CD4-positive, alpha-beta T cell treated with Interleukin-12 subunit alpha and Interleukin-12 subunit beta, for 1 hour (primary cell): ENCODE measurements at places on chromosomes 16 and 17.
A peak's percentile ranks its signal among the peaks of the same experiment; 100 is the strongest.

DNA sequence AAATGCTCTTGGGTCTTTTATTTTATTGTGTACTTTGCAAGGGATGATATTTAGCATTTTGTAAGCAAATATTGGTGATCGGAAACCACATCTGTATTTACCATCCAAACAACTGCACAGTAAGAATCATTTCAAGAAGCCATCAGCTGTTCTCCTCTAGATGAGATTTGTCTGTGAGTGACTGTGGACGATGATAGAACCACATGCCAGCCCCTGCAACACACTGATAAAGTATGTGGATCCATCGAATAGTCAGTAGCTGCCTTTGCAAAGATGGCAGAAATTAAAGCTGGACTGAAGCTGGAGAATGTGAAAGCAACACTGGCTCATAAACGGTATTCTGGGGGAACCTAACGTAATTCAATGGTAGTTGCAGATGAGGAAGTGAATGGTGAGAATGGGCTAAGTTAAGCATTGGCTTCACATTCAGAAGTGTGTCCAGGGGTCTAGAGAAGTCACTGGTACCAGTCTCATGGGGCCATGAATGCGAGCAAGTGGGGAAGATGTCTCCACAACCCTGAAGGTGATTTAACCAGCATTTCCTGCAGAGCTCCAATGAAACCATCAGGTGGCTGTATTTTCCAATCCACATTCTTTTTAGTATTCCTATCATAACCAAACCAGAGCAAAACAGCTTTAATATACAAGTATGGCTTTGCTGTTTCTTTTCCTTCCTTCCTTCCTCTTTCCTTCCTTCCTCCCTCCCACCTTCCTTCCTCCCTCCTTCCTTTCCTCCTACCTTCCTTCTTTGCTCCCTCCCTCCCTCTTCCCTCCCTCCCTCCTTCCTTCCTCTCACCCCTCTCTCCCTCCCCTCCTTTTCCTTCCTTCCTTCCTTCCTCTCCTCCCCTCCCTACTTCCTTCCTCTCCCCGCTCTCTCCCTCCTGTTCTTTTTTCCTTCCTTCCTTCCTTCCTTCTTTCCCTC lies 169.4 kb downstream of the ABCA8 start:
- DNase-seq, result no peak

DNA sequence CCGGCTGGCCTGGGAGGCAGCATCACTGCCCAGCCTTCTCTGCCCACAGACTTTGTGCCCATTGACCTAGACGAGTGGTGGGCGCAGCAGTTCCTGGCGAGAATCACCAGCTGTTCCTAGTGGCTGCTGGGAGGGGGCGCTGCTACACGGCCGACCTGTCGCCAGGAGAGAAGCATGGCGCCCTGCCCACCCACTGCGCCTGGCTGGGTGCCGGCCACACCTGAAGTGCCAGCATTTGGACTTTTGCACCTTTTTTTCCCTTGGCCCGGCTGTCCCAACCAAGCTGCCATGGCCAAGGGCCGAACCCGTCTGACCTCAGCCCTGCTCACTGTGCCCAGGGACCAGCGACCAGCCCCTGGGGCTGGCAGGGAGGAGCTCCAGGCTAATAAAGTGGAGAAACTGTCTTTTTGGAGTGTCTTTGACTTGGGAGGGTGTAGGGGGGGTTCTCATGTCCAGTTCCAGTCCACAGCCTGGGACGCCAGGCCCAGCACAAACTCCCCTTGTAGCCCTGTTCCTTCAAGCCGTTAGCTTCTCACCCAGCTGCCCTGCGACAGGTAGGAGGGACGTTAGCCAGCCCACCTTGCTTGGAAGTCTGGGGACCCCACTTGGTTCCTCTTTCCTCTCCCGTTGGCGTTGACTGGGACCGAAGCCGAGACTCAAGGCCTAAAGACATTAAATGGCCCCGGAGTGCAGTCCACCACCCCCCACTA lies 939 bp upstream of the WDR90 start:
- DNase-seq, result peak; percentile 45

GRCh38 chr16:76639685-76640289 lies 362.6 kb downstream of the CNTNAP4 start:
- DNase-seq, result no peak

- DNase-seq, result no peak
Observed at GRCh38 chr16:79307214-79307613, 293.3 kb downstream of the MAF start.

DNA sequence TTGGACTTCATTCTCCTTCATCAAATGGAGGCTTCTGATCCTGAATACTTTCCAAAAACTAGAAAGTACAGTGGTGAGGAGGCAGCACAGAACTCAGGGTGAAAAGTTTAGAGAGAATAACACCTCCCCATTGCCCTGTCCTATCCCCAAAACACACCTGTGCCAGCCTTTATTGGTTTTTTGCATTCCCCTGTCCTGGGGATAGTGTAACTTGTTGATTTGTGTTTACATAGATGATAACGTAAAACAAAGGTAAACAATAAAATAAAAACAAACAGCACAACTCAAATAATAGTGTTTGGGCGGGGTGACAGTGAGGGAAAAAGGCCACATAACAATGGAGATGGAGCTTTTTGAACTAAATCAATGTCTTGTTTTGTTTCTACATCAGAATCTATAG lies 1917.7 kb downstream of the TP53TG3F start:
- no peak for DNase-seq

GRCh38 chr17:29620271-29620670 lies 2.4 kb downstream of the CORO6 start:
- DNase-seq, result no peak

GRCh38 chr16:81366316-81366932 lies 51.7 kb downstream of the GAN start:
- peak; percentile 60 for DNase-seq

GRCh38 chr16:79480056-79480455 lies 120.5 kb downstream of the MAF start:
- no peak for DNase-seq

- peak; percentile 60 for DNase-seq
Observed at GRCh38 chr17:72618001-72618509, 474.4 kb downstream of the SLC39A11 start.

DNA sequence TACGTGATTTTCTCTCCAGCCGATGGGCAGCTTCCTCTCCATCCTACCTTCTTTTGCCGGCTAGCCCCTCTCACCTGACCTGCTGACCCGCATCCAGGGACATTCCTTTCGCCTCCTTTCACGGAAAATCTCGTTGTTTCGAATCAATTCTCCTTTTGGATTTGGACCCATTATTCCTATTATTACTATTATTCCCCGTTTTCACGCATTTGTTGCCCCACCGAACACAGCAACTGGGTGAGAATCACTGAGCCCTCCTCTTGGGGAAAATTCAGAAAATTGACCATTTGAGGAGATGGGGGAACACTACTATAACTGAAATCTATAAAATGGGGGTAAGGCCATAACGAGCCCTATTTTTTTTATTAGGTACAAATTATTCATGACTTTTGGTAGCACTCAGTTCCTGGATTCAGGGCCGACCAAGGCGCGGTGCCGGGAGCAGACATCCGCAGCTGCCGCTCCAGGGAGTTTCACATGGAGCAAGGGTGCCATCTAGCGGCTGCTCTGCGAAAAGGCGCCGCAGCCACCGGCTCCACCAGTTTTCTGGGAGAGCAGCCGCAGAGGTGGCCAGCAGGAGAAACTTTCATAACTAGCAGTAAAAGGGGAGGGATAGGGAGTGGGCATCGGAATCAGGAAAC lies 3.3 kb upstream of the HOXB8 start:
- DNase-seq, result peak; percentile 86

- DNase-seq, result no peak
Observed at GRCh38 chr16:84575914-84576313, 42.0 kb downstream of the COTL1 start.

DNA sequence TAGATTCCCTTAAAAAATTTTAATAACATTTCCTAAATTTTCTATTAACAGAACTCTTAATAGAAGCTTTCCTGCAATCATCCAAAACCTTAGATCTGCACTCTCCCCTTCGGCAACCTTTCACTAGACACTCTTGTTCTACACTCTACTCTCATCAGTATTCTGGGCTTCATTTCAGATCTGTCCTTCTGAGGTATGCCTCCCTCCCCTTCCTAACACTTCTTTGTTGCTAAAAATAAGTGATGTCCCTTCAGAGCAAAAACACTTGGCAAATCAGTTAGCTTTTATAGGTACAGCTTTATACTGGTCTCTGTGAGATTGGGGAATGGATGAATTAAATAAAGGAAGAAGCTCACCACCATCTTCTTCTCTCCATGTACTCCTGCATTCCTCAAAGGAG lies 28.2 kb upstream of the GNAO1 start:
- no peak for DNase-seq

DNA sequence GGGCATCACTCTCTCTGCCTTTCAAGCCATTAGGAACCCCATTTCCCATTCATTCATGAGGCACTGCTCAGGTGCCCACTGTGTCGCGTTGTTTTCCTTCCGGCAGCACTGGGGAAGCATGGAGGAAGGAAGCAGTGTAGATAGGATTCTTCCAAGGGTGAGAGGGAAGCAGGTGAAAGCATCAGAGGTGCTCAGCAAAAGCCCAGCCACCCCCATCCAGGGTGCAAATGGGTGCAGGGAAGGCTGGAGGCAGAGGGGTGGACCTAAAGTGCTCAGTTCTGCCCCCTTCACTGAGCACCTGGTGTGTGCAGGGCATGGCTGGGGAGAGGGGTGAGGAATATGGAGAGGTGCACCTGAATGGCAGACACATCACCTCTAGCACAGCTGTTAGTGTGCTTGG lies 3.4 kb upstream of the NXPH3 start:
- no peak for DNase-seq

DNA sequence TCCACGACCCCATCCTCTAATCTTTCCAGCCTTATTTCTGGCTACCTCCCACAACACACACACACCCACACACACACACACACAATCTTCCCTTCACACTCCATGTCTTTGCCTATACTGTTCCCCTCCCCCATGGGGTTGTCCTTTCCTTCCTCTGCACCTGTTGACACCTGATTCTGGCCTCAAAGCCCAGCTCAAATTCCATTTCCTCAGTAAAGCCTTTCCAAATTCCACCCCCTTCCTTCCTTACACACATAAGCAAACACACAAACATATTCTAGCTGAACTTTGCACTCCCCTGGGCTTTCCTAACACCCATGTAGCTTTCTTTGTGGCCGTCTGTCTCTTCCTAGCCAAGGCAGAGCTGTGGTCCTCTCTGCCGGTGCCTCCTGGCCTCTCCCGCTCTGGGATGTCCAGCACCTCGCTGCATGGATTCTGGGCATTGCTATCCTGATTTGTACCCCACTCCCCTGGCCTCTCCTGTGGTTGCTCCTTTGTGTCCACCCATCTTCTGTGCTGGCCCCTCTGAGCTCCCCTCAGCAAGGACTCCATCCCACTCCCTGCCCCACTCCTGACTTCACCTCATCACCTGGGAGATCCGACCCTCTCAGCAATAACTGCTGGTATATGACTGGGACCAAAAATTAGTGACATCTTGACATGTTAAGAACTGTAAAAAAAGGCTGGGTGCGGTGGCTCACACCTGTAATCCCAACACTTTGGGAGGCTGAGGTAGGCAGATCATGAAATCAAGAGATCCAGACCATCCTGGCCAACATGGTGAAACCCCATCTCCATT lies 8.4 kb upstream of the SRCIN1 start:
- no peak for DNase-seq

DNA sequence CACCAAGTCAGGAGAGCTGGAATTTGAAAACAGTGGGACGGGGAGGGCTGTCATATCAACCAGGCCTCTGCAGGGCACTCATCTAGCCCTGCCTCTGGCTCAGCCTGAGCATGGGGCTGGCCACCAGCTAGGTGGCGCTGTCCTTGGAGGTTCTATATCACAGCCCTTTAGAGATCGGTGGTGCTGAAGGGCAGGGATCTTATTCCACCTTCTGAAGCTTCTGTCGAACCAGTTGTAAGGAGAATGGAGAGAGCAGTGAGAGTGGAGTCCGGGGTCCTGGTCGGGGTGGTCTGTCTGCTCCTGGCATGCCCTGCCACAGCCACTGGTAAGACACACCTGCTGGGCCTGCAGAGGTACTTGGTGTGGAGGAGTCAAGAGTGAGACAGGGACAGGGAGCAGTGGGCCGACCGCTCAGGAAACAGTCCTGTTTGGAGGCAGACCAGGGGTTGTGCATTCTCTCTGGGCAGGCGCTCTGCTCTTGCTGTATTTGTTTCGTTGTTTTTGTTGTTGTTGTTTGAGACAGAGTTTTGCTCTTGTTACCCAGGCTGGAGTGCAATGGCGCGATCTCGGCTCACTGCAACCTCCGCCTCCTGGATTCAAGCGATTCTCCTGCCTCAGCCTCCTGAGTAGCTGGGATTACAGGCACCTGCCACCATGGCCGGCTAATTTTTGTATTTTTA lies at the start of gene CES3:
CES3 (plus strand) TSS at position 202 of the 680 bp plus-strand sequence; CDS start at position 244, 42 bp downstream.
- DNase-seq, result peak; percentile 63

DNA sequence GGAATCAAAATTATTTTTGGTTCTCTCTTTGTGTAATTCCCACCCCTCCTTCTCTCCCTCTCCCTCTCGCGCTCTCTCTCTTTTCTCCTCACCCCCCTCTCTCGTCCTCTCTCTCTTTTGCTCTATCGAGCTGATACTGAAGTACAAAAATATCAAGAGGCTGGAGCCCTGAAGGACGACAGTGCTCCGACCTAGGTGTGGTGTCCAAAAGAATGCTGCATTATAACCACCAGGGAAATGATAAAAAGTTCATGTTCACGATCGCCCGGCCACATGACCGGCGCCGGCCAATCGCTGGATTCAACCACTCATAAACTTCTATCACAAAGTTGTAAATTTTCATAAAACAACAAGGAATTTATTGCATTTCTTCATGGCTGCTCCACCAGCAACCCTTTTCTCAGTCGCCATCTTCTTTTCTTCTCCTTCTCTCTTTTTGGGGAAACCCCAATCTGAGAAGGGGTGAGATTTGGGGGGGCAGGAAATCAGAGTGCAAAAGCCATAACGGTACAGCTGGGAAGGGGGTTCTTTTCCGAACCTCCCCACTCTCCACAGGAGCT lies at the start of gene HOXB6:
HOXB6 (minus strand) TSS at position 217 of the 560 bp plus-strand sequence. CDS start 6,836 bp downstream, outside the sequence.
- no peak for DNase-seq

DNA sequence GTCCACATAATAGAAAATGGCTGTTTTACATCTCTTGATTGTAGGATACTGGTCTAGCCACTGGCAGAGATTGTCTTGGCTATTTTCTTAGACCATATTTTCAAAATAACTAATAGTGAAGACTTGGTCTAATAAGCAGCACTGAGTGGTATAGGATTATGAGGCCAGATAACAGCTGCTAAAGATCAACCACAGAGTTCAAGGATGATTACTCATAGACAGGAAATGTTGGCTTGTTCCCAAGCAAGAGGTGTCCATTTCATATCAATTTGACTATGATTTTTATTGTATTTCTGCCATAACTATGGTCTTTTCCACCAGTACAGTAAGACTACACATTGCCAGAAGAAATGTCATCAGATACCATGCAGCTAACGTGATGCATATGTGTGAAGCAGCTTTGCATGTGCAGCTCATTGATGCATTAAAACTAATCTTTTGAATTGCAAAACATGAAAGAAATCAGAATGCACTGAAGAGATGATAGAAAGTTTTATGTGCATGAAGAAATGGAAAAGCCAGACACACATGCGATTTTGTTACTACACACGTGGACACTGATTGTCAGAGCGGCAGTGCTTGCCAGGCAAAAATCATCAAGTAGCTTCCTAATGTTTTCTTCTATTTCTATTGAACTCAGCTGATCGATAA lies 693.3 kb downstream of the CDH11 start:
- DNase-seq, result no peak

GRCh38 chr16:71628810-71629209 lies 2.8 kb downstream of the MARVELD3 start:
- DNase-seq, result no peak

- DNase-seq, result no peak
Observed at GRCh38 chr17:1709403-1709951, 700 bp downstream of the TLCD2 start.

GRCh38 chr17:45135978-45136791 lies 698 bp downstream of the ACBD4 start:
- no peak for DNase-seq
